ENCODE measurements at places on chromosomes 4 and X.

- no peak for DNase-seq
Measured at GRCh38 chr4:84451546-84451945, 47.5 kb downstream of the NKX6-1 start.

- DNase-seq: no peak
Measured at GRCh38 chr4:36183232-36183631, 61.1 kb downstream of the ARAP2 start.

DNA sequence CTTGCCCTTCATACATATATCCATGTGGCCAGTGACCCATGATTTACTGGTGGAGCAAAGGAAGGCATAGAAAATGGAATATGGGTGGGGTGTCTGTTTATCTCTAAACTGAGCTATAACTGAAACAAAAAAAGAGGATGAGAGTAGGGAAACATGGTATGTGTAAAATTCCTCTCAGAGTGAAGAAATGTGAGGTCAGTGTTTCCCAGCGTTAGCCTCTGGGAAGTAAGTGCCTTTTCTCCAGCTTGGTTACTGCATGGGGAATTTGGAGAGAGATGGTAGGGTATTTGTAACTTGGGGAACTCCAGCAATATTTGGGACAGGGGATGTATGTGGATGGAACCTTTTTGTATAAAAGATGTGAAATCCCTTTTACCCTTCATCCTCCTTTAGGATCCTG is 89.4 kb downstream of the AFF1 start:
- DNase-seq: no peak

DNA sequence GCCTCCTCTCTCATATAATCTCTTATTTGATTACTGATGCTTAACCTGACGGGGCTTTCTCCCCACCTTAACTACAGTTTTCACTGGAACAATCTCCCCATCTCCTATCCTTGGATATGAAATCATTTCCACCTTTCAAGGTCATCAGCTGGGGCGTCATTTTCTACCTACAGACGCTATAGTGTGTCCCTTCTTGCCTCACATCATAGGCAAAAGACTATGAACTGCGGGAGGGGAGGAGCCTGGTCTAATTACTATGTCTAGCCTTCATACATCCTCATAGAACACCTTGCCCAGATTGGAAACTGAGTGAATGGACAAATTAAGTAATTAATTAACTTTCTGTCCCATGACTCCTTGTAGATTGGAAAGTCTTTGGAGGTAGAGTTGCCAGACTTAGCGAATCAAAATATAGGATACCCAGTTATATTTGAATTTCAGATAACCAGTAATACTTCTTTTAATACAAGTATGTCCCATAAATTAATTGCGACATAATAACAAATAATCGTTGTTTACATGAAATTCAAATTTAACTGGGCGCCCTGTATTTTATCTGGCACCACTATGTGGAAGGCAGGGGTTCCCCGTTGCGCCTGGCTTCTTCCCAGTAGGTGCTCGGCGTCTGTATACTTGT is 752 bp upstream of the ATP6AP2 start:
- DNase-seq: no peak

- DNase-seq: no peak
Measured at GRCh38 chrX:21490341-21490740, 116.1 kb downstream of the CNKSR2 start.

- no peak for DNase-seq
Measured at GRCh38 chr4:188975271-188975670, 836.0 kb downstream of the TRIML1 start.
